Transverse colon (tissue), 4 donors: ENCODE measurements at places on chromosomes 7 and 10.

- DNase-seq, result no peak
Measured at GRCh38 chr10:98516352-98516751, 69.6 kb upstream of the HPS1 start.

- no peak for DNase-seq
Measured at GRCh38 chr10:85848756-85849155, 517.8 kb downstream of the GRID1 start.

DNA sequence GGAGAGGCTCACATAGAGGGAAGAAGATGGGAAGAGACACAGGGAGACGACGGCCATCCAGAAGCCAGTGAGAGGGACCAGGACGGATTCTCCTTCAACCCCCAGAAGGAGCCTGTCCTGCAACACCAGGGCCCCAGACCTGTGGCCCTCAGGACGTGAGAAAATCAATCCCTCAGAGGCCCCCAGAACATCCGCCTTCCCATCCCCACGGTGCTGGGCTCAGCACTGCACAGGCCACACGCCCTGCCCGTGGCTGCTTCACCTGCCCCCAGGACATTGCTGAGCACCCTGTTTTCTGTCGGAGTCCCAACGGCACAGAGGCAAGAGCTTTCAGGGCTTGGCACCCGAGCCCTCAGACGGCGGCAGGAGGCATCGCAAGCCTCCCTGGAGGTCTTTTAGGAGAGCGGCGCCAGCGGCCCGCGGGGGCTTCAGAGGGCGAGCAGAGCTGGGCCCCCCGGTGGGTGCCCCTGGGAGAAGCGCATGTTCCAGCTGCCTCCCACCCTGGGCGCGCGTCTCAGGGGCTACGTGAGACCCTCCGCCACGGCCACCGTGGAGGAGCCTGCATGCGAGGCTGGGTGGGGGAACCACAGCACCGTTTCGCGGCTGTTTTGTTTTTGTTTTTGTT is 42.8 kb downstream of the PDGFA start:
- no peak for DNase-seq

DNA sequence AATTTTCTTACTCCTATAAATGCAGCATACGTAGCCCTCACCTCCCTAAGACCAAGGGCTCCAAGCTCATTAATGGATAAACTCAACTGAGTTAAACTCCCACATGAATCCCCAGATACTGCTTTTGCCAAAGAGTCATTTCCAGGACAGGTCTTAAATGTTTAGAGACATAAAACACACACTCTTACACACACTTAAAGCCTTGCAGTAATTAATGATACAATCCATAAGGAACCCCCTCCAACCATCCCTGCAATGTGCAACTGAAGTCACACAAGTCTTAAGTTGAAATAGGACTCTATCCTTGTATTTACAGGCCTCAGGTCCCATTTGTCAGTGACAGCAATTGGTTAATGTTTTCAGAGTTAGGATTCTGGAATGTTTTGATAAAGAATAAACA is 194.1 kb downstream of the FANK1 start:
- DNase-seq, result no peak

DNA sequence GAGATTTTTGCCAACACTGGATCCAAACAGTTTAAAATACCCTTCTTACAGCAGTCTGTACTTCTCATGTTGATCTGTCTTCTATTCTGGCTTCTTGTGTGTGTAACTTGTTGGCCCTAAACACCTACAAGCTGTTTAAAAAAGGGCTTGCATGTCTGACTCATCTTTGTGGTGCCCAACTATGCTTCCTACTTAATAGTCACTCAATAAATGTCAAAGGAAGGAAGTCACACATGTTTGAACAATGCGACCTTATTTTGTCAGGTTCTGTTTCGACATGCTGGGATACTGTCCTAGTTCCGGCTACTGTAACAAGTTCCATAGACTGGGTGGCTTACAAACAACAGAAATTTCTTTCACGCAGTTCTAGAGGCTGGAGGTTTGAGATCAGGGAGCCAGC is 9.4 kb upstream of the GRK5 start:
- no peak for DNase-seq

DNA sequence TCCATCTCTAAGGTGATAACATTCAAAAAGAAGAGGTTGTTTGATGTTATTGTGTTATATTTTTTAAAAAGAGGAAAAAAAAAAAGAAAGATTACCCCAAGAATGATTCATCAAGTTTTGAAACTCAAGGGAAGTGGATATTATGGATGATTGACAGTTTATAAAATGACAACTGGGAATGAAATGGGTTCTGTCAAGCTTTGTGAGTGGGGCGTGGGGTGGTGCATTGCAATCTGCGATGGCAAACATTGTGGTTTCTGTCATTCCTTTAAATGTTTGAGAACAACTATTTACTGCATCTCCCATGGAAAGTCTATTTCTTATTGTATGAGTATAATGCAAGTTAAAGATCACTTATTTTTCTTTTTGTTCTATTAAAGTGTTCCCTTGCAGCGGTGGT is 297.0 kb downstream of the CCDC3 start:
- no peak for DNase-seq

DNA sequence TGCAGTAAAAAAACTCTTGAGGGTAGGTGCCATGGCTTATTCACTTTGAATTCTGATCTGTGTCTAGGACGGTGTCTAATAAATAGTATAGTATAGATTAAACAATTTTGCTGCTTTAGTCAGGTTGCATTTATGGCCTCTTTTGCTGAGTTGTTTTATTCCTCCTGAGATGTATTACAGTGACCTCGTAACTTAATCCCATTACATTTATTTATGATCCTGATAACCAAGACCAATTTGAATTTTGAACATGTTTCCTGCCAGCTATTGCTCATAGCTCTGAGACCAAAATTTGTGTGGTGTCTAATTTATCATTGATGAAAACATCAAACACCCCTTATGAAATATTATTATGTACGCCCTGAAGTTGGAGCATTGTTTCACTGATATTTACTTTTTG is 381.9 kb upstream of the SEMA3C start:
- no peak for DNase-seq

- DNase-seq, result no peak
Measured at GRCh38 chr10:48590945-48591344, 13.9 kb downstream of the ARHGAP22 start.
